ENCODE measurements at places on chromosomes 3 and 15.

- no peak for DNase-seq
Measured at GRCh38 chr15:63992300-63992699, 54.0 kb downstream of the DAPK2 start.

DNA sequence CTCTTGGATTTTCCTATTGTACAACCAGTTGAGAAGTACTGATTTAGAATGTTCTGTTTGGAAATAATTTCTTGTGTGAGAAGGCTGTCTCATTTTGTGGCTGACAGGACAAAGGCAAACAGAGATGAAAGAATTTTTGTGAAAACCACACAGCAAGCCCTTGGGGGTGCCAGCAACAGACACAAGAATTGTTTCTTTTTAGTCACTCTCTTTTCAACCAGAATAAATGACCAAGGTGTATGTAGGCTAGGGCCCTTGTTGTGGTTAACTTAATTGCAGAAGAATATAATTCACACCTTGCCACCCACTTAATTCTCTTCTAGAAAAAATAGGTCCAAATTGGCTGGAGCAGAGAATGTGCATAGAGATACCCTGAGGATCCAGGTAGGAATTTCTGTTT lies 329.4 kb upstream of the TBC1D5 start:
- DNase-seq: no peak

DNA sequence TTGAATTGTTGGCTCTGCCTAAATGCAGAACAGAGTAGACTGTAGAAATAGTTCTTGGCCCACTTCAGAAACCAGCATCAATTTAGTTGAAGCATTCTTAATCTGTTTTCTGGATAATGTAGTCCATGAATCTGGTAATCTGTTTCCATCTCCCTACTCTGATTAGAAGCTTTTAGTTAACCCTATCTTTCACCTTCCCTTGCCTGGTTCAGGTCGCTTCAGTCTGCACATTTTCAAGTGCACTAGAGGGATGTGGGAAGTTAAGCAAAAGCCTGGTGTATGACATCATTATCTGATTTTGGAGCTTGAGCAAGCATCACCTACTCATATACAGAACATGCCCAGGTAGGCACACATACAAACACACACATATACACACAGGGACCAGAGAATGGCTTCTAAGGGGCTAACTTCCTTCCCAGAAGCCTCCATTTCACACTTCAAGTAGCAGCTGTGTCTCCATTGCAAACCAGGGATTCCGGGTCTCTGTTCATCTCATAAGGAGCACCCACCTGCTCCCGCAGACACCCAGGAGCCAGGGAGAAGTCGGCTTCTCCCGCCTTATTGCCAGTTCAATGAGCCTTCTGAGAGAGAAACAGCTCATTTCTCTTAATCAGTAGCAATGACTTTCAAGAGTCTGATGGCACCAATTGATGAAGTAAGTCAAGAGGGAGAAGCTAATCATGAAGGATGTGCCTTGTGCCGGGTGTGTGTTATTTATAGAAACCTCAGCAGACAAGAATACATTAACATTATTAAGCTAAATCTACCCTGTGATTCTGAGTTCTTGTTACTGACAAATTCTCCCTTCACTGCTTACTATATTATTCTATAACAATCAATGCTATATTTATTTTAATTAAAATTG lies 347.9 kb upstream of the STAC start:
- DNase-seq: no peak

DNA sequence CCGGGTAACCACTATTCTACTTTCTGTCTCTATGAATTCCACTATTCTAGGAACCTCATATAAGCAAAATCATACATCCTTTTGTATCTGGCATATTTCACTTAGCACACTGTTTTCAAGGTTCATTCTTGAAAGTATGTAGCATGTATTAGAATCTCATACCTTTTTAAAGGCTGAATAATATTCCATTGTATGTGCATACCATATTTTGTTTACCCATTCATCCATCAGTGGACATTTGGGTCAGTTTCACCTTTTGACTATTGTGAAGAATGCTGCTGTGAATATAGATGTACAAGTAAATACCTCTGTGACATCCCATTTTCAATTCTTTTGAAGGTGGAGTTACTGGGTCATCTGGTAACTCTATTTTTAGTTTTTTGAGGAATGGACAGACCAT lies 36.6 kb upstream of the SEC22A start:
- DNase-seq: no peak

DNA sequence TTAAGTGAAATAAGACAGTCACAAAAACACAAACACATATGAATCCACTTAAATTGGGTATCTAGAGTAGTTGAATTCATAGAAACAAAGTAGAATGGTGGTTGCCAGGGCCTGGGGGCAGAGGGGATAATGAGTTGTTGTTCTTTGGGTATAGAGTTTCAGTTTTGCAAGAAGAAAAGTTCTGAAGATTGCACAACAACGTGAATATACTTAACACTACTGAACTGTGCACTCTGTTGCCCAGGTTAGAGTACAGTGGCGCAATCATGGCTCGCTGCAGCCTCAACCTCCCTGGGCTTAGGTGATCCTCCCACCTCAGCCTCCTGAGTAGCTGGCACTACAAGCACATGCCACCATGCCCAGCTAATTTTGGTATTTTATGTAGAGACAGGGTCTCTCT lies 14.9 kb downstream of the GRAMD2A start:
- no peak for DNase-seq

DNA sequence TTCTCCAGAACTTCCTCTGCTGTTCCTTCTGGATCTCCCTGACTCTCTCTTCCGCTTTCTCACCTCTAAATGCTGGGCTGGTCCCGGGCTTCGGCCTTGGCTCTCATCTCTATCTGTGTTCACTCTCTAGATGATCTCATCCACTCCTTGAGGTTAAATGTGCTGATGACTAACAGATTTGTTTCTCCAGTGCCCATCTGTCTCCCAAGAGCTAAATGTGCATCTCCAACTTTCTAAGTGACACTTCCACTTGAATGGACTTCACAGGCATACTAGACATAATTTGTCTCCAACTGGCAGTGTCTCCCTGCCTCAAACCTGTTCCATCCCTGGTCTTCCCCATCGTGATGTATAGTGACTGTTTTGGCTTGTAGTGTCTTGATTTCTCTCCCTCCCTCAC lies 95.3 kb downstream of the ITPR1 start:
- DNase-seq: no peak

GRCh38 chr15:89876396-89877082 lies 17.3 kb downstream of the AP3S2 start:
- no peak for DNase-seq

DNA sequence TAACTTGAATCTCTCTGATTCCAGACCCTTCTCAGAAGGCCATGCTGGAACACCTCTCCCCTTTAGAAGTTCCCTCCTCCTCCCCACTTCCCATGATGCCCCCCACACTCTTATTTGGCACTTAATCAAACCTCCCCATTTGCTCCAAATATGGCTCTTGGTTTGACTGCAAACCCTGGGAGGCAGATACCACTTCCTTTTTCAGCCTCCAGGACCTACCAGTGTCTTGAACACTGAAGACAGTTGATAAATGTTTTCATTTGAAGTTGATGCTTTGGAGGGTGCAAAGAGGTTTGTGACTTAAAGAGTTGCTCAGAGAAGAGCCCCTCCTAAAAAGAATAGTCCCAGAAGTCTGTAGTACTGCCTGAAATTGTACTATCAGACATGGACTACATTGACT lies 61.5 kb downstream of the SEMA5B start:
- DNase-seq: no peak

DNA sequence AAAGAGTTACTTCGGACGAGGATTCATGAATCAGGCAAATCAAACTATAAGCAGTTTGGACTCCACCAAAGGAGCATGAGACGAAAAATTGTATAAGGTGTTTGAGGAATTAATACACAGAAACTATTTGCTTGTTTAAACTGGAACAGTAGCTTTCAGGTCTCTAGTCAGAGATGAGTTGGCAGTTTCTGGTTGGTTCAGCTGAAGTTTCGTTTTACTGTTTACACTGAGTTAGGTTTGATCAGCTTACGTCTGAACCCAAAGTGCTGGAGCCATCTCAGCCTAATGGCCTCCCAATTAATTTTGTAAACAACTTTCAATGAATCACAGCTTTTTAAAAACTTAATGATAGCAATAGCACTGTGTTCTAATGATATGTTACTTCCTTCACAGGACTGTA lies 703.7 kb downstream of the NLGN1 start:
- DNase-seq: no peak

DNA sequence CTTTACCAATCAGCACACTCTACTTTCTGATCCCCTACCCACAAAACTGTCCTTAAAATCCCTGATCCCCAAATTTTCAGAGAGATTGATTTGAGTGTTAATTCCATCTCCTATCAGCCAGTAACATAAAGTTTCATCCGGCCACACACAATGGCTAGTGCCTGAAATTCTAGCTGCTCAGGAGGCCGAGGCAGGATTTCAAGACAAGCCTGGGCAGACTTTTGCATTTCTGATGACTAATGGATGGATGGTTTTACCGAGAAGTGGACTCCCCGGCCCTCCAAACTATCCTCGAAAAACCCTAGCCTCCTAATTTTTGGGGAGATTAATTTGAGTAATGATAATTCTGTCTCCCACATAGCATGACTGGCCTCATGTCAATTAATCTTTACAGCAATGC lies 269.8 kb upstream of the POU1F1 start:
- DNase-seq: no peak

DNA sequence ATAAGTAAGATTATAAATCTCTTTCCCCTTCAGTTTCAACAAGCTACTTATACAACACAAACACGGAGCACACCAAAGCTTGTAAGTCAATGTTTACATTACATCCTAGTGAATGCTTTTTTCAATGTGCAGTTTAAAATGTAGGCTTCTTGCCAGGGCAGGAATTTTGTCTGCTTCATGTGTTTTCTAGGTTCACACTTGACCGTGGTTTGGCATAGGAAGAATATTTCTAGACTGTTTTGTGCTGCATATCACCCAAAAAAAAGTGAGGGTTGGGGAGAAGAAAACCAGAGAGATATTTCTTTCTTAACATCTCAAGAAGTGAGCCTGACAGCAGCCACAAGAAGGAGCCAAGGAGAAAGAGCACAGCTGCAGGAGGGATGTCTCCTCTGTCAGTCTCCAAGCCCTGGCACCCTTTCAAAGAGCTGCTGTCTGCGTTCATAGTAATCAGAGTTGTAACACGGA lies 255.8 kb downstream of the MEIS2 start:
- DNase-seq: no peak

GRCh38 chr3:37174532-37175126 lies at the start of gene LRRFIP2:
TSS of gene LRRFIP2 (minus strand) at chr3:37174582. CDS start at chr3:37148983, 25,599 bp downstream.
- DNase-seq: no peak

DNA sequence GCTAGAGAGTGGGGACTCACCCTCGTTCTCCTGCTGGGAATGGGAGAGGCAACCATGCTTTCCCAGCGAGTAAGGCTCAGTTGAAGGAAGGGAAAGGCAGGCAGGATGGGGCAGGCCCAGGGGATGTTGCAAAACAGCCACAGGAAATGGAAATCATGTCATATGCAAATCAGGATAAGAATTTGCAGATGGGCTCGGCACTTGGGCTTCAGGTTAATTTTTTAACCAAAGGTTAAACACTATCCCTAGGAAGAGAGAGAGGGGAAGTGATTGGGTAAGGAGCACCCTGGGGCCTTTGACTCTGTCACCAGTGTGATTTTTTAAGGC lies 14.6 kb upstream of the PLA2G4E start:
- no peak for DNase-seq

DNA sequence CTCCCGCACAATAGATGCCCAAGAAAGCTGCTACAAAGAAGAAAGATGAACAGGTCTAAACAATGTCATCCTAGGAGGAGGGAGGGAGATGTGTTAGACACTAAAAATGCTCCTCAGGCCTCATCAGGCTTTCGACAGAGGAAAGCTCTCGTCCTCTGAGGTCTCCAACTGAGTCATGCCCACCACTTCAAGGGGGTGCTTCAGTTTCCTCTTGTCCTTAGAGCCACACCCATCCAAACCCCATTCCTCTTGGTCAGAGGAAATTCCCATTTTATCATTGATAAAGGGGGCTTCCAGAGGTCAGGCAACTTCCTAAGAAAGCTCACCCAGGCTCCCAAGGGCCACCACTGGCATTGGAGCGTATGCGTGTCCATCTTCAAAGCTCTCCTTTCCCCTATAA lies 50.1 kb downstream of the HEG1 start:
- DNase-seq: no peak

GRCh38 chr3:38317192-38317759 lies 29.3 kb upstream of the XYLB start:
- DNase-seq: no peak

DNA sequence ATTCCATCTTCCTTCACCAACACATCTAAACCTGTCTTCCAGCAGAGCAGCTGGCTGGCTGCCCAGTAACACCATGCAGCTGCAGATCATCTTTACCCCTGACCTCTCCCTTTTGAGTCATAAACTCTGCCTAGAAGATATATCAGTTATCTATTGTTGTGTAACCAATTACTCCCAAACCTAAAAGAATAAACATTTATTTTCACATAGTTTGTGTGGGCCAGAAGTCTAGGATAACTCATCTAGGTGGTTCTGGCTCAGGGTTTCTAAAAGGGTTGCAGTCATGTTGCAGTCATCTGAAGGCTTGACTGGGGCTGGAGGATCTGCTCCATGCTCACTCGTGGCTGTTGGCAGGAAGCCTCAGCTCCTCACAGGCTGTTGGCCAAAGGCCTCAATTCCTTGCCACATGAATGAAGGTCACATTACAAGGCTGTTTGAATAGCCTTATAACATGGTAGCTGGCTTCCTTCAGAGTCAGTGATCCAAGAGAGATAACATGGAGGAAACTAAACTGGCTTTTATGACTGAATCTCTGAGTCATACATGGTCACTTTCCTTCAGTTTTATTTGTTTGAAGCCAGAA lies 92.8 kb downstream of the GOLIM4 start:
- DNase-seq: no peak

- DNase-seq: no peak
Measured at GRCh38 chr3:147807776-147808175, 398.6 kb downstream of the ZIC1 start.

GRCh38 chr3:52443791-52444687 lies 864 bp downstream of the SEMA3G start:
- DNase-seq: no peak

DNA sequence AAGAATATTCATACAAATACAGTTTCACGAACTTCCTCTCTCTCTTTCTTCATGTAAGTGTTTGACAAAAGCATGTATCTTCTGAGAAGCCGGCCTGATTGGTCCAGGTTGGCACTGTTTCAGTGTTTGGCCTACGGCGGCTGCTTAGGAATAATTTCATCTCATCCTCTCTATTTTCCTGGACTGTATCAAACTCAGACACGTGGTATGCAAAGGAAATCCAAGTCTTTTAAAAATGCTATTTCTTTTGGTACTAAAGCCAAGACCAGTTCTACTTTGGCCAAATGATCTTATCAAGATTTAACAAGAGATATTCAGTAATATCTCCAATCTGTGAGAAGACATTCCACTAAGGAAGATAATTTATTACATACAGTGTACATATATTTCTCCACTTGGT lies 152.8 kb downstream of the TIGIT start:
- DNase-seq: no peak

- DNase-seq: no peak
Measured at GRCh38 chr3:9779721-9780457, 10.1 kb upstream of the CAMK1 start.

Measured in iPS DF 6.9 (cell line).